ENCODE measurements at places on chromosomes 16 and 17.

- DNase-seq, result no peak
Measured at GRCh38 chr17:65109543-65109942, 27.6 kb upstream of the RGS9 start.

DNA sequence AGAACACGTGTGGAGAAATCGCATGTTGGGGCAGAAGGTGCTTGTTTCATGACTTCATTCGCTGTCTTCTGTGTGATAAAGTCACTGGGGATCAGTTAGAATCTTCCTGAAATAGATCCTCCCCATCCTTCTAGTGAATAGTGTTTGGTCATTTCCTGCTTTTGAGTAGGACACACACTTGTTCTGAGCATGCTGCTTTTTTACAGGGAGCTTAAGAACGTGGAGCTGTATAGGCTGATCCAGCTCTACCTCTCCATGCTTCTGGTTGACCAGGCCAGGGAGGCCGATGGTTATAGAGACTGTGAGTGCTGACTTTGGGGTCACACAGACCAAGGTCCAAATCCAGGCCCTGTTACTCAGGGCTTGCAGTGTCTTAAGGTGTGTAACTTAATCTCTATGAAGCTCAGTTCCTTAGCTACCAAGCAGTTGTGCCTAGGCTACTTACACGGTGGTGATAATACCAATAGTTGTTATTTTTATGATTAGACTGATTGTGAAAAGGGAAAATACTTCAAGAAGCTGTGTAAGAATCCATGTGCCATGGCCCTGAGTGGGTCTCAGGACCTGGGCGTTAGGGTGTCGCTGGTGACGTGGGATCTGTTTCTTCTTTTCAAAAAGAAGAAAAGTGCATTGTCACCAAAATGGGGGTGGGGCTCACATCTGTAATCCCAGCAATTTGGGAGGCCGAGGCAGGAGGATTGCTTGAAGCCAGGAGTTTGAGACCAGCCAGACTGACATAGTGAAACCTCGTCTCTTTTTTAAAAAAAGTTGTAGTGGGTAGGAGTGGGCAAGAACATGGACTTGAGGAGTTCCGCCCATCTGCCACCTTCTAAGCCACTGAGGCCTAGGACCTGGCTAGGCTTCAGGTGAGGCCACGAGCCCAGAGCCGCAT lies 64.1 kb upstream of the LGALS9 start:
- no peak for DNase-seq

DNA sequence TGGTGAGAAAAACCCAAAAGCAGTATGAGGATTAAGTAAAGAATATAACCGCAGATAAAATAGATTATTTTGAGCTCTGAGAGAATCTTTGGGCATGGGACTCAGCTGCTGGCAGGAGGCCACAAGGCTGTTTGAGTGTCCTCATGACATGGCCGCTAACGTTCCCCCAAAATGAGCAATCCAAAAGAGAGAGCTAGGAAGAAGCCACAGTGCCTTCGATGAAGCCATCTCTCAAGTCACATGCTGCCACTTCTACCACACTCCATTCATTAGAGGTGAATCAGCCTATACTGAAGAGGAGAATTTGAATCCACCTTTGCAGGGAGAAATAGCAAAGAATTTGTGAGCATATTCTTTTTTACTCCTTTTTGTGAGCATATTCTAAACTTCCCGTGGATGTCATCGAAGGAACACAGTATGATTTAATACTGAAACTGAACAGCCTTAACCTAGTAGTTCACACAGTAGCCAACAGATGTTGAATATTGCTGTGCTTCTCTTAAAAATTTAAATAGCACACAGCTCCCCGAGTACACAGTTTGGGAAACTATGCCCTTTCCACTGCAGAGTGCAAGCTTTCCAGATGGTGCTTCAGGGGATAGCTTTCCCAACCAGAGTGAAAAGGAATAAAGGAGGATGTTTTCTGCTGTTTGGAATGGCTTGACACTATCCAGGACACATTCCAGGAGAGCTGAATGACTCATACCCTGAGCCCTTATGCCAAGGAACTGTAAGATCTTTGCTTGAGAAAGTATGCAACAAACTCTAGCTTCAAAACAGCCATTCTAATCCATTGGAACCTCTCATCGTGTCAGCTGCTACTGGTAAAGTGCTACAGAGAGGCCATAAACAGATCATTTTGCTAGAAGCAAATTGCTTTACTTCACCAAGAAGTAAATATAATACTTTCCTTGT lies 33.9 kb downstream of the ANKFY1 start:
- DNase-seq, result peak; percentile 26

GRCh38 chr16:58530179-58530578 lies 14.9 kb downstream of the SETD6 start:
- no peak for DNase-seq

- DNase-seq, result peak; percentile 79
Measured at GRCh38 chr17:42760652-42761581, at the start of gene RAMP2. TSS of gene RAMP2 (plus strand) at chr17:42761227. CDS start at chr17:42761262, 35 bp downstream.

DNA sequence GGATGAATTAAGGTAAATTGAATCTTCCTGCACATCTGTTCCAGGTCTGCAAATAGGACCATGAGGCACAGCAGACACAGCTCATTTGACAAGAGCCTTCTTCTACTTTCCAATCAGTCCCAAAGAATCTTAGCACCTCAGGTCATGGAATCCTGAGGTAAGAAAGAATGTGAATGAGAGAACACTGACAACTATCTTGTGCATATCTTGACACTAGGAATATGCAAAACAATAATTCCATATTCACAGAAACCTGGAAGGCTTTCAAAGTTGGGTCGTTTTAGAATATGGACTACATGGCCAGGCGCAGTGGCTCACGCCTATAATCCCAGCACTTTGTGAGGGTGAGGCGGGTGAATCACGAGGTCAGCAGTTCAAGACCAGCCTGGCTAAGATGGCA lies 1009.4 kb upstream of the GOT2 start:
- DNase-seq, result no peak

DNA sequence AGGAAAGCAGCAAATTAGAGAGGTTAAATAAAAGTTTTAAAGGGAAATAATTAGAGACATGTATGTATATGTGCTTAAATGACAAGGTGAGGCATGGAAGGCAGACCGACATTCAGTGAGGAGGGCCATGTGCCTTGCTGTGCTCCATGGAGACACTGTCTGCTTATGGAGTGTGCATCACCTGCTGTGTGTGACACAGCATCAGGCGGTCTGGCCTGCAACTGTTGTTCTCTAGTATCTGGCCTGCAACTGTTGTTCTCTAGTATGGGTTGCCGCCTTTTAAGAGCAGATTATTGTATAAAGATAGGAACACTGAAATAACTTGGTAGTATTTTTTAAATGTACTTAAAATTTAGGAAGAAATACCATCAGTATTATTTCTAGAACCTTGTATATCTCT lies 225.1 kb downstream of the LGALS9B start:
- no peak for DNase-seq

- peak; percentile 26 for DNase-seq
Measured at GRCh38 chr17:14741491-14741890, 440.6 kb downstream of the HS3ST3B1 start.

DNA sequence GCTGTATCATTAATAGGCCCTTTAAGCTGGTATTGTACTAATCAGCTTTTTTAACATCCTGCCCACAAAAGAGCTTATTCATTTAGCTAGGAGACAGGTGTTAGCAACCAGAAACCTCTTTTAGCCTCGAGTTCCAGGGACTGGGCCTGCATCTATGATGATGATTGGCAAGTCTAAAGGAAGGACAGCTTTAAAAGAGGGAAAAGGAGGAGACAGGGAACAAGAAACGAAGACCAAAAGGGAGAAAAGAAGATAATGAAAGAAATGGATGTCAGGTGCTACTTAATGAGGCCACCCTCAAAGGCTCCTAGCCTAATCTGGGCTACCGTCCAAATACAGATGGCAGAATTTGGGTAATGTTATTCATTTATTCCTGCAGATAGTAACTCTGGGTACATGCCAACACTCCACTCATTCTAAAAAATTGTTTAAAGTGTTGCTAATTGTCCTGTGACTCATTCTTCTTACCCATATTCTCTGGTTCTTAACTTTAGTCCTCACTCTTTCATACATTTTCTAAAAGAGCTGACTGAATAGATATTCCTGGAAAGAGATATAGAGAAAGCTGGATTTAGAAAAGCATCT lies 18.7 kb upstream of the RFFL start:
- DNase-seq, result no peak

- DNase-seq, result no peak
Measured at GRCh38 chr16:65783709-65784474, 582.6 kb upstream of the CDH5 start.

DNA sequence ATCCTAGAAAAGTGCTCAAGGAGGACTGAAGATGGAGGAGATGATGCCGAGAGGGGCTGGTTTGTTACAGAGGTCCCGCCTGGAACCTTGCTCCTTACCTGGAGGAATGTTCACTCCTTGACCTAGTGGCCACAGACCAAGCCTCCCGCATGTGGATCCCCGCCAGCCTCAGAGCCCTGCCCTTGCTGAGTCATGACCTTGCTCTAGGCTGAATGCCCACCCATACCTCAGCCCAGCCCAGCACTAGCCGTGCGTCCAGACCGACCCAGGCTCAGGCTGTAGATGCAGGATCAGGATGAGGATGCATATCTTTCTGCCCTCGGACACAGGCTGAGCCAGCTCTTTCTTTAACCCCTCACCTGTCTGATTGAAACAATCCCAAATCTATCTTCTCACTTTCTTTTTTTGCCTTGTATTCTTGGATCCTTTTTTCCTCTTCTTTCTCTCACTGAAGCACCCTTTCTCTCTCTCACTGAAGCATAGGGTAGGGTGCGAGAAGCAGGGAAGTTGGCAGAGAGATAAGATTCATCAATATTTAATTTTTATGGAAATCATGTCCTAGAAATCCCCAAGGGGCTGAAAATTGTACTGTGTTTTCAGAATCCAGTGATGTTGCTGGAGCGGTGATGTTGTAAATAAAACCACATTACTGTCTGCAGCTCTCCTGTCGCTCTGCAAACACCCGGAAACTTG lies 34.9 kb downstream of the WSCD1 start:
- peak; percentile 30 for DNase-seq

DNA sequence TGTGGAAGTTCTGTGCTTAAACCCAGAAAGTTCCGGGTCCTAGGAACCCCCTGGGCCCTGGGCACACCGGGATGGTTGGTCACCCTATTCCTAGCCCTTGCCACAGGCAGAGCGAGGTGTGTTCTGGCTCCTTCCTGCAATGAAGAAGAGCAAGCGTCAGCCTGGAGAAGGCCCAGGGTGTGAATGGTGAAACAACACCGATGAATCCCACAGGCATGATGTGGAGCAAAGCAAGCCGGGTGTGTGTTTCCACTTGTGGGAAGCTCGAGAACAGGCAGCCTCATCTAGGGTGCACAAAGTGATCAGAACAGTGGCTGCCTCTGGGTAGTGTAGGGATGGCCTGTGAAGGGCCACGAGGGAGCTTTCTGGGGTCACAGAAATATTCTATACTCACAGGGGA lies 13.8 kb downstream of the KCNG4 start:
- no peak for DNase-seq

GRCh38 chr17:54891176-54891821 lies 9.4 kb upstream of the TOM1L1 start:
- DNase-seq, result peak; percentile 89

GRCh38 chr16:89426736-89427530 lies 63.4 kb downstream of the ANKRD11 start:
- no peak for DNase-seq

GRCh38 chr16:54126907-54127306 lies 159.7 kb downstream of the IRX3 start:
- no peak for DNase-seq

GRCh38 chr16:68347605-68348004 lies 36.8 kb downstream of the PRMT7 start:
- no peak for DNase-seq

GRCh38 chr17:77494664-77495435 lies 354.1 kb downstream of the SEC14L1 start:
- DNase-seq, result peak; percentile 91

- DNase-seq, result no peak
Measured at GRCh38 chr17:67085406-67085805, 41.1 kb downstream of the CACNG1 start.

- peak; percentile 50 for DNase-seq
Measured at GRCh38 chr17:5711344-5711743, 127.0 kb upstream of the NLRP1 start.

GRCh38 chr17:77352996-77353395 lies 212.2 kb downstream of the SEC14L1 start:
- no peak for DNase-seq

DNA sequence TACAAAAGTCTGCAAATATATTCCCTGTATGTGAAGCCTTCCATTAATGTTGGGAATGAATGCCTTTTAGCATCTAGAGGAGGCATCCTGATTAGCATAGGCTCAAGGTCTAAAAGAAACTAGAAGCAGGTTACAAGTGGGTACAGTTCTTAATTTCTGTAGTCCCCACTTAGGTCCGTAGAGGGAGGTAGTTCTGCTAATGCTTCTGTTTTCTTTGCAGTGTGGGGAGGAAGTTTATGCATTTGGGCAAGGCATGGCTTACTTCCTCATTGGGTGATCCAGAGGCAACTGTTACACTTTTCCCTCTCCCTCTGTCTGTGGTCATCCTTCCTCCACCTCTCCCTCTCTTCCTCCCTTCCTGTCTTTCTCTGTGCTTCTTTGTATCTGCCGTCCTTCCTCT lies 108.4 kb upstream of the ZKSCAN2 start:
- no peak for DNase-seq

GRCh38 chr16:26791169-26791568 lies 275.6 kb upstream of the C16orf82 start:
- no peak for DNase-seq

GRCh38 chr17:227946-228615 lies 46.6 kb upstream of the DOC2B start:
- no peak for DNase-seq

DNA sequence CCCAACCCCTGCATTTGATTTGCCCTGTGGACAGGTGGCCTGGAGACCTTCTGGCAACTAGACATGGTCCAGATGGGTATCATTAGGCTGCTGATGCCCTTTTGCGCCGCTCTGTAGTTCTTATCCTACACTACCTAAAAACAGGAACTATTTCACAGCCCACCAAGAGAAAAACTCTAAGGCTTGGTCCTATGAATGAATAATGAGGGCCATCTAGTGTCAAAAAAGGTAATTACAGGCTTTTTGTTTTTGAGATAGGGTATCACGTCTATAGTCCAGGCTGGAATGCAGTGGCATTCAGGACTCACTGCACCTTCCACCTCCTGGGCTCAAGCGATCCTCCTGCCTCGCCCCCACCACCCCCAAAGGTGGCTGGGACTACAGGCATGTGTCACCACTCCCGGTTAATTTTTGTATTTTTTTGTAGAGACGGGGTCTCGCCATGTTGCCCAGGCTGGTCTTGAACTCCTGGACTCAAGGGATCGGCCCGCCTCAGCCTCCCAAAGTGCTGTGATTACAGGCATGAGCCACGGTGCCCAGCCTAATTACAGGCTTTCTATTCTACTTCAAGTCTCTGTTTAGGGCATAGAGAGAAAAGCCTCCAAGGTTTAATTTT lies 20.9 kb downstream of the COIL start:
- DNase-seq, result peak; percentile 91

- DNase-seq, result peak; percentile 52
Measured at GRCh38 chr16:21169249-21169981, 10.9 kb downstream of the LDAF1 start.

DNA sequence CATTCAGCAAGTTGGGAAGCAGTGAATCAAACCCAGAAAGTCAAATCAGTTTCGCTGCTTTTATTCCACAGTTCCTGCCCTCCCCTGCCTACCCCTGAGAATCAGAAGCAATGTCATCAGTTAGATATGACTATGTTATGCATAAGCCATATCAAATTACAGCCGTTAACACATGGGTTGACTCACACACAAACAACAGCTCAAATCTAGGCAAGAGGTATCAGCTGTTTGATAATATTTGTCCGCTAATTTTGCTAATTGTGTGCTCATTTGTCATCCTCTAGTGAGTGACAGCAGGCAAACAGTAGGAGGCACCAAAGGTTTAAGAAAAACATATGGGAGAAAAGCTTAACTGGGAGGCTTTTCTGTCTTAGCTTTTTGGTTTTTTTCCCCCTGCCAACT lies 327.4 kb upstream of the CCL2 start:
- DNase-seq, result peak; percentile 50

GRCh38 chr16:57653936-57654335 lies 14.2 kb upstream of the ADGRG3 start:
- no peak for DNase-seq
